Lung (tissue), 17 donors: ENCODE measurements at places on chromosomes 1 and 21. TPM values are rescaled to one million over a fixed set of nuclear protein-coding genes. Genes with fewer than 3 reads are reported as not detected.
A peak's percentile ranks its signal among the peaks of the same experiment; 100 is the strongest.

- H3K4me1 ChIP-seq: no peaks in the 10 kb centered on the region
- peak; percentile 88 for DNase-seq
- H3K27ac ChIP-seq: no peak overlapping the region
- H3K27me3 ChIP-seq: peaks cover 10% of the 10 kb centered on the region
Observed at GRCh38 chr1:36653850-36654249, 171.1 kb upstream of the CSF3R start.

DNA sequence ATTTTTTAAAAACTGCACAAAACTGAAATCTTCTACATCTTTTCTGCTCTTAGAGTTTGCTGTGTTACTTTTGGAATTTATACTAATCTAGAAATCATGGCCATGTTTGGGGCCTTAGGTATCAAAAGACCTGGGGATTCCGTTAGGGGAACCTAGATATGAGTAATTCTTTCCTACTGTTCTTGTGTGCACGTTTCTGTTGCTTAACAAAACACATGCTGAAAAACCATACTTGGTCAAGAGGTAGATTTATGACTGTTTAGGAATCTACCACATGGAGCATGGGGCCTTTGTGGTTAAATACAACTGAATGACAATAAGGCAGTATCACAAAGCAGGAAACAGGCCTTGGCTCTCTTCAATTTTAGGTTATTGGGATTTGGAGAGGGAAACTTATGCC is 291.9 kb upstream of the USP25 start:
- H3K4me3 ChIP-seq: no peak overlapping the region
- no peaks in the 10 kb centered on the region for H3K36me3 ChIP-seq
- no peaks in the 10 kb centered on the region for H3K4me1 ChIP-seq
- no peak overlapping the region for H3K27ac ChIP-seq
- DNase-seq: no peak

GRCh38 chr1:210558302-210558701 is 229.6 kb downstream of the HHAT start:
- peak; percentile 88 for DNase-seq
- H3K27ac ChIP-seq: no peak overlapping the region
- H3K4me3 ChIP-seq: no peak overlapping the region
- peaks cover 10% of the 10 kb centered on the region for H3K4me1 ChIP-seq
- no peaks in the 10 kb centered on the region for H3K27me3 ChIP-seq

The SLC25A24 gene
- 73.2 TPM for total RNA-seq
